Dermis blood vessel endothelial cell (primary cell): ENCODE measurements at places on chromosomes 1 and 21. TPM values are rescaled to one million over a fixed set of nuclear protein-coding genes. Genes with fewer than 3 reads are reported as not detected.

The CHI3L1 gene
- total RNA-seq, result 0.17 TPM in 1 of 2 replicates, not detected in the other

The SPATA21 gene
- under 0.01 TPM in 1 of 2 replicates, not detected in the other for total RNA-seq

The SPRR2B gene
- not detected in 2 replicates for total RNA-seq

The PLPPR4 gene
- 0.05 and 0.34 TPM in 2 replicates for total RNA-seq

The GON4L gene
- total RNA-seq, result 31.8 and 34.3 TPM in 2 replicates

The GLRX2 gene
- 13.2 and 14.1 TPM in 2 replicates for total RNA-seq

The MYBPH gene
- total RNA-seq, result not detected in 2 replicates

The IFI6 gene
- 21.9 and 57.7 TPM in 2 replicates for total RNA-seq

The AP4B1 gene
- 26.7 and 38.3 TPM in 2 replicates for total RNA-seq

The ELF3 gene
- 0.14 and 0.68 TPM in 2 replicates for total RNA-seq

The LCE1E gene
- total RNA-seq, result not detected in 2 replicates

The RGS2 gene
- total RNA-seq, result 3.0 and 5.1 TPM in 2 replicates

GRCh38 chr1:192632188-192632587 lies 3.8 kb upstream of the RGS13 start:
- no peak for DNase-seq

- no peak for DNase-seq
Measured at GRCh38 chr1:24167008-24167407, 20.1 kb downstream of the IFNLR1 start.

GRCh38 chr1:125064481-125064880 lies 3879.7 kb downstream of the SRGAP2C start:
- DNase-seq, result no peak

GRCh38 chr1:192573499-192573898 lies 2.1 kb upstream of the RGS1 start:
- peak; percentile 19 for DNase-seq

DNA sequence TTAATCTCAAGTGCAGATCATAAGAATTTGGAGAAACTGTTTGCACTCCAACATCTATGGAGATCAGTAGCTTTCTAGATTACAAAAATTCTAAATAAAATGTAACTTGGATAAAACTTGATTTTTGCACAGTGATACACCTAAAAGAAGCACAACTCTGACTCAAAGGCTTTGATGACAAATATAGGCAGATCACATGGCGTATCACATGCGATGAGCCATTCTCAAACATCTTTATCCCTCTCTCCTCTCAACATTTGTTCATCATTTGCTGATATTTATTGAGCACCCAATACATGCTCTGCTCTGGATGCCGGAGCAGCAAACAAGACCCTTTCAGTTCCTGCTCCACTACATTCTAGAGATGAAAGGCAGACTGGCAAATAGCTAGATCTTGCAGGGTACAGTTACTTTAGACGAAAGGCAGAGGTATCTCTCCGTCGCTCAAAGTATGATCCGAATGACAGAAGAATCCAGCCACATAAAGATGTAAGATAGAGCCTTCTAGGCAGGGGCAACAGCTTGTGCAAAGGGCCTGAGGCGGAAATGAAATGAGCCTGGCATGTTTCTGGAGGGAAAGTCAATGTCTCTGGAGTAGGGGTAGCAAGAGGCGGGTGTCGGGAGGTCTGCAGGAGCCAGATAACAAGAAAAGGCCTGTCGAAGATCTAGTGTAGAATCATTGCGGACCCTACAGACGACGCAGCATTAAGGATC lies 145.8 kb upstream of the ERRFI1 start:
- no peak for DNase-seq

DNA sequence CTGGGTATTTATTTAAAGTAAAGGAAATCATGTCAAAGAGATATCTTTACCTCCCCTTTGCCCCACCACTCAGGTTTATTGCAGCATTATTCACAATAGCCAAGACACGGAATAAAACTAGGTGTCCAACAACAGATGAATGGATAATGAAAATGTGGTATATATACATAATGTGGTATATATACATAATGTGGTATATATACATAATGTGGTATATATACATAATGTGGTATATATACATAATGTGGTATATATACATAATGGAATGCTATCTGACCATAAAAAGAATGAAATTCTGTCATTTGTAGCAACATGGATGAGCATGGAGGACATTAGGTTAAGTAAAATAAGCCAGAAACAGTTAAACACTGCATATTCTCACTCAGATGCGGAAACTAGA lies 262.6 kb upstream of the PLXNA2 start:
- no peak for DNase-seq

GRCh38 chr1:198880397-198880796 lies 241.6 kb downstream of the PTPRC start:
- DNase-seq, result no peak

DNA sequence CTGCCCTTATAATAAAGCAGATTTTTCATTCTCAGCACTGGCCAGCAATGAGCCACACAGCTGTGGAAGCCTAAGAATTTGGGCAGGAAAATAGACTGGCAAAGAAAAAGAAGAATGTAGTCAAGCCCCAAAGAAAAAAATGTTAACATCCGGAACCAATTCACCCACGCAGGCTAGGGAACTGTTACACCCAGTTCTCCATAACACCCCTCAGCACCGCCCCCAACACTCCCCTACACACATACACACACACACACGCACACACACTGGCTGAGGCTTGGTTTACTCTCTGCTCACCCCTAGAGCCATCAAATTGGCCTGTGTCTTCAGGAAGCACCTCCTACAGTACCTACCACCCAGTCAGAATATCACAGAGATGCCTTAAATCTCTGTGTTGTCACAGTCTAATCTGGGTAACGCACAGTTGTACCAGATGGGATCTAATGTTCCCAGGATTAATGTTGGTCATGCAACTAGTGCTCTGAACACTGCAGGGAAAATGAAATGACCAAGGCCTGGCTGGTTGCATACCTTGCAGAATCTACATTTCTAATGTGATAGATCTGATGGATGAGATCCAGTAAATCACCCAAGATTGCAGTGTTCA lies 14.5 kb downstream of the TBX15 start:
- DNase-seq, result no peak

GRCh38 chr1:173190101-173190936 lies 16.8 kb downstream of the TNFSF4 start:
- DNase-seq, result peak; percentile 99

GRCh38 chr1:94069919-94070285 lies 51.0 kb downstream of the ABCA4 start:
- DNase-seq, result no peak

- no peak for DNase-seq
Measured at GRCh38 chr21:45335761-45336534, 48.3 kb upstream of the POFUT2 start.

DNA sequence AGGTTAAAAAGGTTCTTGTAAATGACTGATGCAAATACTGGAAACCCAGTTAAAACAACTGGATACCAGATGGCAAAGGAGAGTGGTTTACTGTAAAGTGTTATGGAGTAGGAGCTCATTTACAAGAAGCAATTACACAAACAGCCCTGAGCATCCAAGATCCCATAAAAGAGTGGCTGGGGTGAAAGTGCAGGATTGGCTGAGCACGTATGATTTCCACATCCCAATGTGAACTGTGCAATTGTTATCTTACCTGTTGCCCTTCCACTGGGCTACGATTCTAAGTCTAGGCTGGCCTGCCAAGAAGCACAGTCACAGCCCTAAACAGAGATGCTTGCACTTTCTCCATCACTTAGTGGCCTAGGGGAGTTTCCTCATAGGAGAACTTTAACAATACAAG lies 277.6 kb upstream of the RUNX1 start:
- DNase-seq, result no peak

DNA sequence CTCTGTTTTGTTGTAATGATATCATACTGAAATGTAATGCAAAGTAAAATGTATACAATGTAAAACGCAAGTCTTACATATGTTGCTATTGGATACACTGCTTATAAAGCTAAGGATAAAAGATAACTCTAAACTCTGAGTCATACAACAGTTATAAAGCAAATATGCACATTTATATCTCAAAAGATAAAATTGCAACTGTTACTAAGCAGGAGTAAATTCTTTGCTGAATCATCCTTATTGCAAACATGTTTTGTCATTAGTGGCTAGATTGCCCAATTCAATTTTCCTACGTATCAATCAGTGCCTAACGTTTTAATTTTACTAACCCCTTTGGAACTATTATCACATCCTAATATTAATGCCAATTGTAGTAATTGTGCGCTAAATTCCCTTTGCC lies 762.9 kb downstream of the LTN1 start:
- DNase-seq, result peak; percentile 1

- DNase-seq, result no peak
Measured at GRCh38 chr1:108595507-108595906, 35.6 kb downstream of the EEIG2 start.

DNA sequence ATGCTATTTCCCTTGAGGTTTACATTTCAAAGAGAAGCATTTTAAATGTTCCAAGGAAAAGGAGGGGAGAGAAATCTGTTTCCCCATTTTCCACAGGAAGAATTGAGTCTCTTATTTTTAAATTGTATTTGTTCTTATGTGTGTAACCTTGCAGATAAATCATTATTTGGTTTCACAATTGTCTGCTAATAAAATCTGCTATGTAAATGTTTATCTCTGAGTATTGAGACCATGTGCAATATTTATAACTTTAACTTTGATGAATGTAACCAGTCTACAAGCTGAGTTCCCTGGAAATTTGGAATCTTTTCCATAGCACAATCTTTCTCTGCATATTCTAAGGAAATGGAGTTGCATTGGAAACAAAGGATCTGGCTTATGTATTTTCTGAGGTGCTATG lies 209.6 kb downstream of the PTBP2 start:
- no peak for DNase-seq

DNA sequence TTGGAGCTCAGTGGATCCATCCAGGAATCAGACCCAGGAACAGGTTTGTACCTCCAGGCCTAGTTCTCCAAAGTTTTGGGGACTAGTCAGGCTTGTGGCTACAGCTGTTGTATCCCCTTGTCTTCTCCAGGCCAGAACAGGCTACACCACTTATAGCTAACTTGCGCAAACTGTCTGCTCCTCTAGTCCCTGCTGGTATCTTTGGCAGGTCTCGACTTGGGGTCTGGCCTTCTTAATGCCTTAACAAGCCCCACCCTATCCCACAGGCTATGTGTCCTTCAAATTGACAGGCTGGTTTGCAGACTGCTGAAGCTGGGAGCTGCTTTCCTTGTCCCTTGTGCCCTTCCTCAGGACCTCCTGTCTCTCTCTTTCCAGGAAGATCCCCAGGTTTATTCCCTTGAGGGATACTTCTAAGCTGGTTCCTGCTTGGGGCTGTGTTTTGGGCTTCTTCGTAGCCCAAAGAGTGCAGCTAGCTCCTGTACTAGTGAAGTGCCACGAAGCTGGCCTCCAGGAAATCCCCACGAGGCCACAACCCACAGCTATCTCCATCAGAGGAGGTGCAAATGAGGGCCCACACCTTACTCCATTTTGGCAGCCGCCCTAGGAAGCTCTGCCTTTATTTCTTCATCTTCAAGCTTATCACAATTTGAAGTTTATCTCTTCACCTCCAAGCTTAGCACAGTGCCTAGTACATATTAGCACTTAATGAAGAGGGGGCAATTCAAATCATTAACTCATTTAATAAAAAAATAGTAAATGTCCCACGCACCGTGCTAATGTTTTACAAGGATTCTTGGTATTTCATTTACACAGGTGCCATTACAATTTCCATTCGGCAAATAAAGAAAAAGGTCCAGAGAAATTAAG lies 683 bp upstream of the DMAP1 start:
- DNase-seq, result no peak

GRCh38 chr1:1779320-1779675 lies 1.0 kb upstream of the NADK start:
- DNase-seq, result no peak

DNA sequence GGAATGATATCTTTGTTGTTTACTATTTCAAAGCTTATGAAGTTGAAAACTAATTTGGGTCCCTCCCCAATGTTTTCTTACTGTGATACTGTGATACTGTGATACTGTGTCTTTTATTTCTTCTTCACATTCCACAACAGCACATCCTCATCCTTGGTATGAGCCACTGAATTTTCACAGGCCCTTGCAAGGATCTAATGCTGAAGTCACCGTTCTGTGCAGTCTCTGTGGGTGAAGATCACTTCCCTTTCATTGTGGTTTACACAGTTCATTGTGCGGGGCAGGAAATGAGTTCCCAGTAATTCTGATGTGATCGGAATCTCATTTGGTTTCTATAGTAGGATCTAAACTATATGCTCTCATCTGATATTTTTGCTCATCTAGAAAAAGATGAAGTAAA lies 32.1 kb upstream of the PAXBP1 start:
- DNase-seq, result peak; percentile 84

DNA sequence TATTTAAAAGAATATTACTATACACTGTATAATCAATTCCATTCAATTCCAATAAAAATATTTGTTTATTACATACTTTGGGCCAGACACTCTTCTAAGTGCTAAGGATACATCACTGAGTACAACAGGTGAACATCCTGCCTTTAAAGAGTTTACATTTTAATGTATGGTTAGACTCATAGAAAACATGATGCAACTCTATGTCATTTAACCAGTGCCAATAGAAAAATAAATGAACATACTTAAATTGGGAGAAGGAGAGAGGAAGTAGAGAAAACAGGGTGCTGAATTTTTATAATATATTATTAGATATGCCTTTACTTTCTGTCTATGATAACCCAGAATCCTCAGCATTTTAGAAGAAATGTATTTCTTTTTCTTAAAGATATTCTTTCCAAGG lies 119.2 kb downstream of the TSEN15 start:
- DNase-seq, result no peak

- DNase-seq, result peak; percentile 22
Measured at GRCh38 chr1:81340239-81340638, 460.5 kb upstream of the ADGRL2 start.

- DNase-seq, result no peak
Measured at GRCh38 chr1:245197121-245197520, 42.3 kb downstream of the KIF26B start.

GRCh38 chr21:35962917-35963316 lies 97.4 kb downstream of the SETD4 start:
- DNase-seq, result no peak

GRCh38 chr1:46556822-46557221 lies 5.4 kb upstream of the KNCN start:
- DNase-seq, result peak; percentile 41

DNA sequence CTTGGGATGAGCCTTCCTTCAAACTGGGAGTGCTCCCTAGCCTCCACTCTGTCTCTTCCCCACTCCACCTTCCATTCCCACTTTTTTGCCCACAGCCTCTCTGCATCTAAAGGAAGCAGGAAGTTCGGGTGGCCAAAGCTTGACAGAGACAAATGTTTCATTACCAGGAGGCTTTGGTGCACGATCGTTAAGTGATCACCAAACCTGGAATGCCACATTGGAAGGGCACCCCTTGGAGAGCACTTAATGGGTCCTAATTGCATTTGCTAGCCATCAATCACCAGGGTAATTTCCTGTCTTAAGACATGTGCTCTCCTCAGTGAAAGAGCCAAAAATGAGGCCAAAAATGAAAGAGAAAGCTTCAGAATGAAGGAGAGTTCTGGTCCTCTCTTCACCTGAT lies 206.5 kb downstream of the TNR start:
- DNase-seq, result no peak

- peak; percentile 33 for DNase-seq
Measured at GRCh38 chr1:24641646-24642151, 1.4 kb upstream of the SRRM1 start.

DNA sequence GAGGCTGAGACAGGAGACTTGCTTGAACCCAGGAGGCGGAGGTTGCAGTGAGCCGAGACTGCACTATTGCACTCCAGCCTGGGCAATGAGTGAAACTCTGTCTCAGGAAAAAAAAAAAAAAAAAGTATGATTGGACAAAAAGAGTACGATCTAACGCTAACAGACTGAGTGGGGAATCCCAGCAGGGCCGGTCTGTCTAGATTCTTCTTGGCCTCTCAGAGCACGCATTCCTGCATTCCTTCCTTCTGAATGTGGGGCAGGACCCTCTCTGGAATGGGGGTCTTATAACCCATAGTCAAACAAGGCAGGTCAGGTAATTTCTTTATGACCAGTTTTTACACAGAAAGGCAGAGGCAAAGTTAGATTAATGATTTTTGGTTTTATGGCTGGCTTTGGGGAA lies 92.0 kb upstream of the PPM1J start:
- no peak for DNase-seq
